ENCODE measurements at places on chromosomes 12 and 14. TPM values are rescaled to one million over a fixed set of nuclear protein-coding genes. Genes with fewer than 3 reads are reported as not detected.

EML5 gene
- total RNA-seq: 10.5 TPM

SSPN gene
- total RNA-seq: 38.8 TPM

- peaks cover 23% of the 10 kb centered on the region for H3K36me3 ChIP-seq
- H3K4me1 ChIP-seq: no peaks in the 10 kb centered on the region
- no peak overlapping the region for H3K27ac ChIP-seq
- peak; percentile 54 for DNase-seq
- H3K4me3 ChIP-seq: no peak overlapping the region
- no peaks in the 10 kb centered on the region for H3K27me3 ChIP-seq
Observed at GRCh38 chr14:102971314-102971713, 48.9 kb downstream of the AMN start.

- H3K27me3 ChIP-seq: no peaks in the 10 kb centered on the region
- DNase-seq: no peak
- H3K27ac ChIP-seq: no peak overlapping the region
- H3K36me3 ChIP-seq: no peaks in the 10 kb centered on the region
- no peak overlapping the region for H3K4me3 ChIP-seq
Observed at GRCh38 chr12:96061323-96061722, 25.9 kb upstream of the LTA4H start.

DNA sequence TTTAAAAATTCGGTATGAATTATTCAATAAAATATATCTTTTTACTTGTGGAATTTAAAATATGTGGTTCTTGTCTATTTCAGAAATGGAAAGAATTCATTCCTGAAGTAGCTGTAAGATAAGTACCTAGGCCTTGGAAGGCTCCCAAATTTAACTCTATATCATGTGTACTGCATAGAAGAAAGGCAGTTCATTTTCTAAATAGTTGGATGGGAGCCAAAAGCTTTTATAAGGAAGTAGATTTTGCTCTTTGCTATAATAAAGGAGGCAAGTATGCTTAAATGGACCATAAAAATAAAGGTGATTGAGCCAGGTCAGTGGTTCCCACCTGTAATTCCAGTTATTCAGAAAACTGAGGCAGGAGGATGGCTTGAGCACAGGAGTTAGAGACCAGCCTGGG lies 187.5 kb downstream of the ATXN7L3B start:
- no peaks in the 10 kb centered on the region for H3K36me3 ChIP-seq
- no peak for DNase-seq
- no peaks in the 10 kb centered on the region for H3K27me3 ChIP-seq

DNA sequence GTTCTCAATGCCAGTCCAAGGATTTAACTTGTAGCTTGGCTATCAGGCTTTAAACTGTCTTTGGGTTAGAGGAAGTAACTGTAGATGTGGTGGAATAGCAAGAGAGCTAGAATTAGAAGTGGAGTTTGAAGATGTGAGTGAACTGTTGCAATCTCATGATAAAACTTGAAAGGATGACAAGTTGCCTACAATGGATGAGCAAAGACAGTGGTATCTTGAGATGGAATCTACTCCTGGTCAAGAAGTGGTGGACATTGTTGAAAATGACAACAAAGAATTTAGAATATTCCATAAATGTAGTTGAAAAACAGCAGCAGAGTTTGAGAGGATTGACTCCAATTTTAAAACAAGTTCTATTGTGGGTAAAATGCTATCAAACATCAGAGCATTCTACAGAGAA lies 199.0 kb downstream of the DUSP6 start:
- H3K27me3 ChIP-seq: no peaks in the 10 kb centered on the region
- peaks cover 8% of the 10 kb centered on the region for H3K4me1 ChIP-seq
- no peak overlapping the region for H3K4me3 ChIP-seq
- no peak for DNase-seq
- H3K36me3 ChIP-seq: no peaks in the 10 kb centered on the region
- H3K27ac ChIP-seq: no peak overlapping the region

- no peak overlapping the region for H3K4me3 ChIP-seq
- H3K27me3 ChIP-seq: no peaks in the 10 kb centered on the region
- H3K4me1 ChIP-seq: no peaks in the 10 kb centered on the region
- no peaks in the 10 kb centered on the region for H3K36me3 ChIP-seq
Observed at GRCh38 chr14:99879401-99880295, 86.4 kb downstream of the EML1 start.

DNA sequence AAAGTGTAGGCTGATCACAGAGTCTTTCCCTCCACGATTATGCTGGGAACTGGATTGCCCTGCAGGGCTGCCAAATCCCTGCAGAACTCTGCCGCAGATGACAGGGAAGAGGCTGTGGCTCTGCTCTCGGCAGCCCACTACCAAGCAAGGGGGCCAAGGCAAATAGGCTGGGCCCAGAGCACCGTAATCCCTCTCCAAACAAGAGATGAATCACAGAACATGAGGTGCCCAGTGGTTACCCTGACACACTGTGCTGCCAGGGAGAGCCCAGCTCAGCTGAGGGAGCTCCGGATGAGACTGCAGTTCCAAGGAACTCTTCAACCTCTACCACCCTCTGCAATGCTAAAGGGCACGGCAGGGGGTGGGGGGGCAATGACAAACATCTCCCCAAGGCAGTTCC lies 33.9 kb downstream of the STON2 start:
- H3K27me3 ChIP-seq: no peaks in the 10 kb centered on the region
- H3K36me3 ChIP-seq: no peaks in the 10 kb centered on the region
- no peak overlapping the region for H3K27ac ChIP-seq
- no peak overlapping the region for H3K4me3 ChIP-seq
- DNase-seq: no peak
- H3K4me1 ChIP-seq: no peaks in the 10 kb centered on the region

DNA sequence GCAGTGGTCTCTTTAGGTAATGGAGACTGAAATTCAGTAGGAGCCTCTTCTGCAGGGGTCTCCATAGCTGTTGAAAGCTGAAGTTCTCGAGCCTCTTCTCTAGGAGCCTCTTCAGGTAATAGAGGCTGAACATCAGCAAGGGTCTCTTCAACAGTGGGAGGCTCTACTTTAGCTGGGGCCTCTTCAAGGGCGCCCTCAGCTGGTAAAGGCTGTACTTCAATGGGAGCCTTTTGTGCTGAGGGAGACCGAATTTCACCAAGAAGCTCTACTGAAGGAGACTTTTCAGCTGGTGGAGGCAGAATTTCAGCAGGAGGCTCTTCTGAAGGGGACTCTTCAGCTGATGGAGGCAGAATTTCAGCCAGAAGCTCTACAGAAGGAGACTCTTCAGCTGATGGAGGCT lies 1.5 kb downstream of the FSCB start:
- no peak overlapping the region for H3K27ac ChIP-seq
- H3K36me3 ChIP-seq: no peaks in the 10 kb centered on the region
- no peaks in the 10 kb centered on the region for H3K4me1 ChIP-seq
- H3K27me3 ChIP-seq: no peaks in the 10 kb centered on the region
- H3K4me3 ChIP-seq: no peak overlapping the region
- DNase-seq: no peak

DNA sequence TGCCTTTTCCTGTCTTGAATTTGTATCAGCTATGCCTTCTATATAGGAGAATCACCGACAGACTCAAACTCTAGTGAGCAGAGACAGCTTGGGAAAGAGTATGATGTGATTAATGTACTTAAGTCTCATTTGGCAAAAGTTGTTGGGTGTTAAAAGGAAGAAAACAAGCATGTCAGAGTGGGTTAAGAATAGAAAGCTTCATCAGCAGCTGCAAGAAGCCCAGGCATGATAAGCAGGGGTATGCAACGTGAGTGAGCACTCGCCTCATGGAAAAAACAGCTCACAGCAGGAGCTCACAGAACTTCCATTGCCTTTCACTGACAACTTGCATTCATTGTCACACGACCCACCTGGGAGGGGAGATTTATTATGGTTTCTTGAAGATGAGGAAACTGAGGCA lies 35.9 kb upstream of the WNK1 start:
- DNase-seq: no peak
- no peaks in the 10 kb centered on the region for H3K27me3 ChIP-seq
- H3K27ac ChIP-seq: no peak overlapping the region
- H3K4me3 ChIP-seq: no peak overlapping the region
- no peaks in the 10 kb centered on the region for H3K36me3 ChIP-seq
- peaks cover 5% of the 10 kb centered on the region for H3K4me1 ChIP-seq

DNA sequence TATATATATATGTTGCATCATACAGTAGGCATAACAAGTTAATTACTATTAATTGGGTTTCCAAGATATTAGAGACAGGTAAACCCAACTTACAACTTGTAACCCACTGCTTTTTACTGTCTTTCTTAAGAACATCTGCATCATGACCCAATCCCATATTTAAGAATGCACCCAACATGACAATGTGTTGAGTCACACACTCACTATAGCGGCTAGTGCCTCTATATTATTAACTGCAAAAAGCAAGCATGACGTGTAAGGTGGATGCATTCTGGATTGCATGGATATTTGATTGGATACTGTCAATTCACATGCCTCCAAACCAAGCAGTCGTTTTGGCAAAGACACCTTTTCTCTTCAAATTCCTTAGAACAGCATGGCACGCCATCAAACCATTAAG lies 68.2 kb downstream of the KSR2 start:
- no peak overlapping the region for H3K4me3 ChIP-seq
- H3K27ac ChIP-seq: no peak overlapping the region
- DNase-seq: no peak
- no peaks in the 10 kb centered on the region for H3K36me3 ChIP-seq

DNA sequence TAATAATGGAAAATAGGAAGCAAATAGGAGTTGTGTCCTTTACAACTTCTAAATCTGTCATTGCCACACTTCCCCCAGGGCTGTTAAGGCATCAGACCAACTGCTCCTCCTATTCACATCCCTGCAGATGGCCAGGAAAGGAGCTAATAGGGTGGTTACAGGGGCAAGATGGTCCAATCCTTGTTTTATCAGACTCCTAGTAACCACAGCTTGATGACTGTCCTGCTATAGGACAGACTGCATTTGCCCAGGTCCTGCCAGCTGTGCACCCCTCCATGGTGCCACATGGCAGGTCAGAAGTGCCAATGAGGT lies 10.9 kb upstream of the KRT2 start:
- H3K27ac ChIP-seq: no peak overlapping the region
- H3K27me3 ChIP-seq: no peaks in the 10 kb centered on the region
- no peaks in the 10 kb centered on the region for H3K4me1 ChIP-seq
- H3K36me3 ChIP-seq: no peaks in the 10 kb centered on the region
- no peak overlapping the region for H3K4me3 ChIP-seq
- DNase-seq: no peak

GRCh38 chr12:10873378-10873777 lies 10.7 kb downstream of the PRH1 start:
- H3K27me3 ChIP-seq: no peaks in the 10 kb centered on the region
- no peak overlapping the region for H3K4me3 ChIP-seq
- H3K27ac ChIP-seq: no peak overlapping the region

DNA sequence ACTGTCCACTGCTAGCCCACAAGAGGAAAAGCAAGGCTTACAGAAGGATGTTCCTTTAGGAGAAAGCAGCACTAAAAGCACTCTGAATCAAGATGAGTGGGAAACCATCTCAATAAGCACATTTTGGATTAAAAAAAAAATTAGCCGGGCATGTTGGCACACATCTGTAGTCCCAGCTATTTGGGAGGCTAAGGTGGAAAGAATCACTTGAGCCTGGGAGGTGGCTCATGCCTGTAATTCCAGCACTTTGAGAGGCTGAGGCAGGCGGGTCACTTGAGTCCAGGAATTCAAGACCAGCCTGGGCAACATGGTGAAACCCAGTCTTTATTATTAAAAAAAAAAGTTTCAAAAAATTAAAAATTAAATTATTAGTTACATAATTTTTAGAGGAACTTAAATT lies 17.0 kb upstream of the ARL1 start:
- H3K36me3 ChIP-seq: no peaks in the 10 kb centered on the region
- no peaks in the 10 kb centered on the region for H3K4me1 ChIP-seq
- H3K4me3 ChIP-seq: no peak overlapping the region
- DNase-seq: no peak
- no peaks in the 10 kb centered on the region for H3K27me3 ChIP-seq

DNA sequence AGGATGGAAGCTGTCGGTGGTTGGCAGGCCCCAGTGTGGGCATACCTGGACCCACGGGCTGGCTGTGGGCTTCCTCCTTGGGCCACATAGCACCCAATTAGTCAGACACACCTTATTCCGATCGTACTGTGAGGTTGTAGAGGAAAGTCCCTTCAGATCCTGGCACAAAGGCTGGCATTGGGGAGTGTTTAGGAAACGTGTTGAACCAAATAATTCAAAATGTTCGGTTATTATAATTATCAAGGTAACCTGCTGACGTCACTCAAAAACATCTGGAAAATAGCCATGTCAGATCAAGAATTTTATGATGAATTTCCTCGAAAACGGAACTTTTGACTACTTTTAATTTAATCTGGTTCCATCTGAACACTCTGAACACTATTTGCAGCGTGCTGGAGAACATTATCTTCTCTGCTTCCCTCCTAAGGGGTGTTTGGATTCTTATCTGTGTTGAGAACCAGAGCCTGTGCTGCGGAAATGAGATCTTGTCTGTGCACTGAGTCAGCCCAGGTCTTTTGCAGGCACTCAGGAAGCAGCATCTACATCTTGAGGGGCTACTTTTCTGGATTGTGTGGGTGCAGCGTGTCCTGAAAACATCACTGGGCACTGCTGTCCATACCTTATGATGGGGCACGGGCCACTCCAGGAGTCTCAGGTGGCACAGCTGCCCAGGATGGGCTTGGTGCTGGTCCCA lies 100.3 kb downstream of the SLC25A47 start:
- H3K4me3 ChIP-seq: no peak overlapping the region
- H3K36me3 ChIP-seq: no peaks in the 10 kb centered on the region
- no peak overlapping the region for H3K27ac ChIP-seq
- no peaks in the 10 kb centered on the region for H3K27me3 ChIP-seq

Measured in upper lobe of left lung (tissue), 6 donors.